ENCODE measurements at places on chromosomes 16 and 17. TPM values are rescaled to one million over a fixed set of nuclear protein-coding genes. Genes with fewer than 3 reads are reported as not detected.

CES5A gene
- not detected for polyA plus RNA-seq

LRRC37B gene
- 29.0 TPM for polyA plus RNA-seq

GRCh38 chr16:70475054-70475871 is 20.9 kb downstream of the FCSK start:
- DNase-seq = no peak

GRCh38 chr16:68236137-68236825 is 354 bp upstream of the ESRP2 start:
- peak; percentile 93 for DNase-seq

CACNA1G gene
- polyA plus RNA-seq = 1.7 TPM

DNA sequence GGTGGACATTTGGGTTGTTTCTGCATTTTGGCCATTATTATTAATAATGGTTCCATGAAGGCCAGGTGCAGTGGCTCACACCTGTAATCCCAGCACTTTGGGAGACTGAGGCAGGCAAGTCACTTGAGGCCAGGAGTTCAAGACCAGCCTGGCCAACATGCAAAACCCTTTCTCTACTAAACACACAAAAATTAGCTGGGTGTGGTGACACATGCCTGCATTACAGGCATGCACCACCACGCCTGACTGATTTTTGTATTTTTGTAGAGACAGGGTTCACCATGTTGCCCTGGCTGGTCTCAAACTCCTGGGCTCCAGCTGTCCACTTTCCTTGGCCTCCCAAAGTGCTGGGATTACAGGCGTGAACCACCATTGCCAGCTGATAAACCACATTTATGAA is 58.5 kb downstream of the TNFRSF13B start:
- no peak for DNase-seq

SULT1A4 gene
- polyA plus RNA-seq = 203 TPM

C16orf96 gene
- 0.18 TPM for polyA plus RNA-seq

ABCA8 gene
- polyA plus RNA-seq = 16.8 TPM

GRCh38 chr16:3171855-3172593 is 16.0 kb upstream of the OR1F1 start:
- no peak for DNase-seq

DNA sequence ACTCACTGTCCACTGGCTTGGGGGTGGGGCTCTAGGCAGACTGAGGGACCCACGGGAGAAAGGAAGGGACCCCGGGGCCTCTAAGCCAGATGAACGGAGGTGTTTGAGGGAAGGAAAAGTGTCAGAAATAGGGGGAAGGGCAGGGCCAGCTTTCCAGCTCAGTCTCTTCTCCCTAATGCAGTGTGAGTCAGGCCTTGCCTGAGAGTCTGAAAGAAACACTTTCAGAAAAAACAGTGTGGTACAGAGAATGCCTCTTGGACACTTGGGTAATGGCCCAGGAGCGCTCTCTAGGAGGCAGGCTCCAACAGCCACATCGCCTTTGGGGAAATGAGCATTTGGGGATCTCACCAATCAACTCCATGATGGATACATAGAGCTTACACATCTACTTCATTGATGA is 46.9 kb downstream of the NDEL1 start:
- no peak for DNase-seq

DNA sequence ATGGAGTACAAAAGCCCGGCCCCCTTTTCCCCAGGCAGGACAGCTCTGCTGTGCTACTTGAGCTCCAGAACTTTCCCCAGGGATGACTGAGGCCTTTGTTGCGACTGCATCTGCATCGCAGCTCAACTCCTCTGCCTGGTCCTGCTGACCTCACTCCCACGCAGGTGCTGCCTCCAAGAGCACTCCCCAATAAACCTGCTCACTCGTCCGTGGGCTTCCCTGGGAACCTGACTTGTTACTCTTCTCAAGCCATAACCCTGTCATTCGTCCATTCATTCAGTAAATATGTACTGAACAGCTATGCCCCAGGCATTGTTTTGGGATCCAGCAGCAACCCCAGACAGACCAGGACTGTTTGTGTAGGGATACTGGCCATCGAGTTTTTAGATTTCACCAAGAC is 11.6 kb upstream of the RMI2 start:
- DNase-seq = no peak

DNA sequence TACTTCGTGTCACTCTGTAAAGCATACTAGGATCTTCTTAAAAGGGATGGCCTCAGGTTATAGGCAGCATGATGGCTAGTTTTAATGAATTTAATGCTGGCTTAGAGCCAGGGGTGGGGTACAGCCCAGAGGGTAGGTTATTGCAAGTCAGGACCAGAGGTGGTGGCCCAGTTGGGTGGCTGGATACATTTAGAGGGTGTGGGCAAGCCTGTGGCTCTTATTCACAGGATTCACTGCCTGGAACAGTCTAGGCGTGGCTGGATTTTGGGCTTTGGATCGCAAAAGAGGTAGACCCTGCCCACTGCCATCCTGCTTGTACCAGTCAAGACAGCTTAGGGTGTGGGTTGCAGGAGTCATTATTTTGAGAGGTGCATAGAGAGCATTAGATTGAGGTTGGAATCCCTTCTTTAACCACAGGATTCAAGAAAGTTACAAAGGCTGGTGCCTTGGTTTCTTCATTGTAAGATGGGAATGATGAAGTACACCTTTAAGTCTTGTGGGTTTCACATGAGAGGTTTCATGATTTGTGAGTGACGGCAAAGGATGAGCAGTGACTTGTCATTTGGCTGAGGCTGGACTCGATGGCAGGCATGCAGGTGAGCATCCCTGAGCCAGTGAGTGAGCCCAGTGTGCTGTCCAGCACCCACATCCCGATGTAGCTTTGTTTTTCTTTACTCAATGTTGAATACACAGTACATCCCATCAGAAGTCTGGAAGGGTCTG is 85.2 kb downstream of the KSR1 start:
- DNase-seq = no peak

- DNase-seq = no peak
These were observed 243.7 kb downstream of the FTO start for GRCh38 chr16:53947642-53948041.

- no peak for DNase-seq
These were observed 15.0 kb downstream of the CD300E start for GRCh38 chr17:74608511-74608910.

- DNase-seq = no peak
These were observed 48.8 kb downstream of the SDK2 start for GRCh38 chr17:73595479-73595878.

- peak; percentile 71 for DNase-seq
These were observed 518 bp downstream of the SH2B1 start for GRCh38 chr16:28863929-28864793.

NKD1 gene
- 5.3 TPM for polyA plus RNA-seq

- no peak for DNase-seq
These were observed 475.7 kb downstream of the SHISA9 start for GRCh38 chr16:13377143-13377542.

- DNase-seq = no peak
These were observed 6.1 kb upstream of the HNF1B start for GRCh38 chr17:37750768-37751475.

DNA sequence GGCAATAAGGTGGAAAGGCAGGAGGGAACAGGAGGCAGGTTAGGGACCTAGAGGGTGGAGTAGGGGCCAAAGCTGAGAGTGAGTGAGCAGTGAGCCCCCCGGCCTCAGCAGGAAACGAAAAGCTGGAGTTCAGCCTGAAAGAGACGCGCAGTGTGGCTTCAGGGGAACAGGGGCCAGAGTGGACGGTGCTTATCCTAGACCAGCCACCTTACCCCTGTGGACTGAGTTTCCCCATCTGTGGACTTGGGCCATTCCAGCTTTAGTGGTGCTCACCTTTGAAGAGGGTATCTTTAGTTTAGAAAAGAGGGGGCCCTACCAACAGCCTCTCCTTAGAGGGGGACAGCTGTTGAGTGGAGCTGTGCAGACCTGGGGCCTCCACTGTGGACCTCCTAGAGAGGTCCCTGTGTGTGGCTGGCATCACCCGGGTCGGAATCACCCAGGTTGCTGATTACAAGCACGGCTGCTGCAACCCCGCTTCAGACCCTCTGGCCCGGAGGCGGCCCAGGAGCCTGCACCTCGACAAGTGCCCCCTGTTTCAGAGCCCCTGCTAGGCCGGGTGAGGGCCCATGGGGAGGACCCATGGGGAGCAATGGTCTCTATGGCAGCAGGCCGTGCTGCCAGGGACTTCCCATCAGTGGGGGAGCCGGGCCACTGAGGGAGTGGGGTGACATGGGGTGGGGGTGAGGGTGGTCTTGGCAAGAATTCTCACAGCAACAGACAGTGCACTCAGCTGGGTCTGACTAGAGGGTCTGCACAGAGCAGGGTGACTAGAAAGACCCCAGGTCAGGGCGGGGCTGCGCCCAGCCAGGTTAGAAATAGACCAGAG is 2.6 kb downstream of the GPR142 start:
- no peak for DNase-seq

DNA sequence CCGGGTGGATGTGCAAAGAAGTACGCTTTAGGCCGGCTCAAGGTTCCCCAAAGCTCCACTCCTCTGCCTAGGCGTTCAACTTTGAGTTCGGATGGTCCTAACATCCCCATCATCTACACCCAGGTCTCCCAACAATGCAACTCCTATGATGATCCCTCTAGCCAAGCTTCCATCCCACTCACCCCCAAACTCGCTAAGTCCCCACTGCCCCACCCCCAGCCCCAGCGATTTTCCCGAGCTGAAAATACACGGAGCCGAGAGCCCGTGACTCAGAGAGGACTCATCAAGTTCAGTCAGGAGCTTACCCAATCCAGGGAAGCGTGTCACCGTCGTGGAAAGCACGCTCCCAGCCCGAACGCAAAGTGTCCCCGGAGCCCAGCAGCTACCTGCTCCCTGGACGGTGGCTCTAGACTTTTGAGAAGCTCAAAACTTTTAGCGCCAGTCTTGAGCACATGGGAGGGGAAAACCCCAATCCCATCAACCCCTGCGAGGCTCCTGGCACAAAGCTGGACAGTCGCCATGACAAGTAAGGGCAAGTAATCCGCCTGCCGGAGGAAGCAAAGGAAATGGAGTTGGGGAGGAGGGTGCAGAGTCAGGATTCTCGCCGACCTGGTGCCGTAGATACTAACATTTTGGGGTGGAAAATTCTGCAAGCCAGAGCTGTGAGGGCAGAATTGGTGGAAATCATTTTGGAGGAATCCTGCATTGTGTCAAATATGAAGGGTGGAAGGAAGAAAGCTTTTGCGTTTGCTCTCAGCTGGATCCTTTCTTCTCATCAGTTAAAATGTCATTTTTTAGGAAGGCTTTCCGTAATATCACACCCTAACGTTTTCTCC is at the start of gene TP53:
TSS of gene TP53 (minus strand) at position 419 of the 836 bp plus-strand sequence. CDS start 10,896 bp downstream, outside the sequence.
- DNase-seq = peak; percentile 93

KCTD13 gene
- polyA plus RNA-seq = 30.4 TPM

- DNase-seq = no peak
These were observed 370.1 kb upstream of the ZFHX3 start for GRCh38 chr16:73418051-73418450.

DNA sequence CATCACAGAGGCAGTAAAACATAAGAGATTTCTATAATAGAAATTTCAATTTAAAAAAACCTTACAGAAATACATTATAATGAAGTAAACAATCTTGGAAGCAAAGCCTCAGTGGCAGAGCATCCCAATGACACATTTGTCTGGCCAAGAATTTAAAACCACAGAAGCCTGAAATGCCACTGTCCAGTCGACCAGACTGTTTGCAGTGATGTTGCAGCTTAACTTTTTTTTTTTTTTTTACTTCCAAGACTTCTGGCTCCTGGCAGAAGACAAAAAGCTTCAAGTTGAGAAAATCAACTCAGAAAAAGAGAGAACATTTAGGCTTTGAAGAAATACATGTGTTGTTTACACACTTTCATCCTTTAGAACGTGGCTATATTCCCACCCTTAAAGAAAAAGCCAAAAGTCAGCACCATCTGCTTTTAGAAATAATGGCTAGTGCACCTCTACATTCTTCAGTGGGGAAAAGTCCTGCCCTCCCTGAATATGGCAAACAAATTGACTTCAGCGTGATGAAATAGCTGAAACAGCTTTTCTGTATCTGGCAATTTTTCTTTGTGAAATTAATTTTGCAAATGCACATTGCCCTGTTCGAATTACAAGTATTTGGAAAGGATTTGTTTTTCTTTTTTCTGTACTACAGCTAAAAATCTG is 205.5 kb upstream of the MON1B start:
- DNase-seq = no peak

DNA sequence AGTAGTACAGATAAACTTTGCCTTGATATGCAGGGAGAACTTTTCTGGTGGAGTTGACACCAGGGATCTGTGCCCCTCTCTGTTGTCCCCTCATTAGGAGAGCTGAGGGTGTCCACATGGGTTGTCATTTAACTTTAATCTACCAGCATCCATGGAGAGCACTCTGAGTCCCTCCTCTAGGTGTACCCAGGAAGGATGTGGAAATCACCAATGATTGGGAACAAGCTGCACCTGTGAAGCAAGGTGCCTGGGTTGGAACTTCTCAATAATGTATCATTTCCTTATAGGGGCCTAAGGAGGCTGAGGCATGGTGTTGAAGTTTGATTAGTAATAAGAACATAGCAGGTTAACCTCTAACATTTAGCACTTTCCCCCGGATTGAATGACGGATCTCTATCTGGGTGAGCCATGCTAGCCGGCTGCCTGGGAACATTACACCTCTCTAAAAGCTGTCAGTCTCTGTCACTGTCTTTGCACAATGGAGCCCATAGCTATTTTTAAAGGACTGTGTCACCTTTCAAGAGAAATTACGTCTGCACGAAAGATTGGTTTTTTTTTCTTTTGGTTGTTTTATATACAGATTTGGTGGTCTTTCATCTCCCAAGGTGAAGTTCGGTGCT is 239.3 kb downstream of the MAF start:
- DNase-seq = no peak

- DNase-seq = no peak
These were observed 6.0 kb downstream of the HIC1 start for GRCh38 chr17:2060681-2061440.

- DNase-seq = no peak
These were observed 244.2 kb downstream of the GSG1L start for GRCh38 chr16:27819356-27819755.

GRCh38 chr17:74779501-74779900 is 3.4 kb upstream of the NAT9 start:
- no peak for DNase-seq

- DNase-seq = no peak
These were observed 192.5 kb downstream of the MSI2 start for GRCh38 chr17:57448759-57449283.

GRCh38 chr17:1512351-1512750 is 4.1 kb downstream of the INPP5K start:
- DNase-seq = no peak

AGRP gene
- polyA plus RNA-seq = 0.13 TPM

GRCh38 chr16:74622005-74622404 is 15.1 kb upstream of the GLG1 start:
- DNase-seq = no peak

- DNase-seq = no peak
These were observed 9.2 kb upstream of the SERPINF1 start for GRCh38 chr17:1752425-1753262.
